ENCODE measurements at places on chromosomes 16 and 17.

- DNase-seq, result peak; percentile 69
Measured at GRCh38 chr17:33750943-33751701, 458.0 kb upstream of the ASIC2 start.

DNA sequence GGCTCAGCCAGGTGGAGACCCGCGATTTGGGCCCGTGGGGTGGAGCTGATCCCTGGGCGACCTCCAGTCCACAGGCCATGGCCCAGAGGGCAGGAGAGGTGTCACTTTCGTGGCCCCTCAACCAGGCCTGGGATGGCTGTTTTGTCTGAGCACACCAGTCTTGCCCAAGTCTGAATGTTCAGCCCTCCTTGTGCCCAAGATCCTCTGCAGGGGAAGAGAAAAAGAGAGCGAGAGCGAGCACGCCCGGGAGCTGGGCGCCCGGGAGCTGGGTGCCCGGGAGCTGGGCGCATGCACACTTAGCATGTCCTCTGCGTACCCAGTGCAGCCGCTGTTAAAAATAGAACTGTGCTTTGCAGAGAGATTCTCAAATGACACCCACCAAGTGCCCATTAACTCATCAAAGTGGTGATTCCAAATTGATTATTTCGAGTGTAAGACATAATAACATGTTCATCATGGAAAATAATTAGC lies 403.3 kb upstream of the TNRC6C start:
- no peak for DNase-seq

DNA sequence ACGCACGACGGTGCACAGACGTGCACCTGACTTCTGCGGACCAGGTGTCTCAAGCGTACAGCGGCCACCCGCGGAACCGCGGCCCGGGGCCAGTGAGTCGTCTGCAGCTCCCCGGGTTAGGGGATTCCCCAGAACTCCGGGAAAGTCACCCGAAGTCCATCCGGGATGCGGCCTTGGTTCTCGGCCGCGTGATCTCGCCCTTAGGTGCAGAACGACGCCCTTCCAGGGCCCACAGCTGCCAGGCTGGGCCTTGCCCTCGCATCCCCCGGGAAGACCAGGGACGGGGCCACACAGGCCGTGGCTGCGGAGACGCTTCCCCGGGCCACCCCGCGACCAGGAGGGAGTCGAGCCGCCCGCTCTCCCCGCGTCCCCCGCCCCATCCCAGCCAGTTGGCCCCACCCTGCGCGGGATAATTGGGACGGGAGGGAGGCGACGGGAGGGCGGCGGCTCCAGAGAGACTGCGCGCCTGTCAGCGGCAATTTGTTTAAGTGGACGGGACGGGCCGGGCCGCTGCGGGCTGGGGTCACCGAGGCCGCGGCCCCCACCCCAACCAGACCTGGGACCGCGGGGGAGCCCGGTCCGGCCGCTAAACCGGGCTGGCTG lies 3.6 kb upstream of the TBX2 start:
- no peak for DNase-seq

GRCh38 chr17:43841282-43841681 lies 5.7 kb upstream of the CD300LG start:
- DNase-seq, result no peak

GRCh38 chr16:10162981-10163380 lies 19.2 kb downstream of the GRIN2A start:
- no peak for DNase-seq

DNA sequence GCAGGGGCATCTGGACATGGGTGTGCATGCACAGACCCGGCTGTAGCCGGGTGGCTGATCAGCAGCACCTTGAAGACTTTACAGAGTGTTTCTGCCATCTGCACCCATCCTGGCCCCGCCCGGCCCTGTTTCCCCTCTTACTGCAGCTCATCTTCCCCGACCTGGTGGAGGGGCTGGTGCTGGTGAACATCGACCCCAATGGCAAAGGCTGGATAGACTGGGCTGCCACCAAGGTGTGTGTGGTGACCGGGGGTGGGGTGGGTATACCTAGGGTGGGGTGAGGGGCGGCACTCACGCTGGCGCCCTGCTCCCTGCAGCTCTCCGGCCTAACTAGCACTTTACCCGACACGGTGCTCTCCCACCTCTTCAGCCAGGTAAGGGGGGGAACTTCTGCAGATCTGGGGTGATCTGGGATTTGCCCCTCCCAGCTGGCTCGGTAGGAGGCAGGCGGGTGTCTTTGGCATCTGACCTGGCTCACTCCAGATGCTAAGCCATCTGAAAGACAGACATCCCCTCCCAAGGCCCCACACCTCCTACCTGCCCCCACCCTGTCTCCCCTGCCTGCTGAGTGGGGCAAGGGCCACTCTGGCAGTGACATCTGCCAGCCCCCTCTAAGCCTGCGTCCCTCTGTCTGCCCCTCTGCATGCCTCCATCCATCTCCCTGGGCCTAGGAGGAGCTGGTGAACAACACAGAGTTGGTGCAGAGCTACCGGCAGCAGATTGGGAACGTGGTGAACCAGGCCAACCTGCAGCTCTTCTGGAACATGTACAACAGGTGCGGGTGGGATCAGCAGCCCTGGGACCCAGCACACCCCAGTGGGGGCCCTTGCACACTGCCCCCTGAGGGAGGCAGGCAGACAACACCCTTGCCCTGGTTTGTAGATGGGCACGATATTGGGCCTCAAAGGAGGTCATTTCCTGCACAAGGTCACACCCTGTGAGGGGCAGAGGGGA lies 6.6 kb downstream of the NDRG4 start:
- DNase-seq, result no peak

DNA sequence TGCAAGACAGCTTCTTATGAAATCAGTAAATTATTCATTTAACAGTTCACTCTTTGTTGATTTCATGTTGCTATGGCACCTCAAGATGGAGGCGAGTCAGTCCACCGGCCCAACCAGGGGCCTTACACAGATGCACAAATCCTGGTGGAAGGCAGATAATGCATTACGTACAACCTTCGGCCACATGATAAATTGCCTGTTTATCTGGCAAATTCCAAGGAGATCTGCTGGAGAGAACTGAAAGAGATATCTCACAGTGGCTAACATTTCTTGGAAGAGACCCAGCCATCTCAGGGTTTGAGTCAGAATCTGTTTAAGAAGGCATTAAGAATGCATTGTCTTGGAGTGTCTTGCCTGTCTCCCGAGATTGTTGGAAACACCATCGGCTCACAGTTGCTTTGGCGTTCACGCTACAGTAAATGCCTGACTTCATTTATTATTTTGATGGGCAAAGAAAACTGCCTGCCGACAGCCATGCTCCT lies 225.6 kb downstream of the MSI2 start:
- no peak for DNase-seq

DNA sequence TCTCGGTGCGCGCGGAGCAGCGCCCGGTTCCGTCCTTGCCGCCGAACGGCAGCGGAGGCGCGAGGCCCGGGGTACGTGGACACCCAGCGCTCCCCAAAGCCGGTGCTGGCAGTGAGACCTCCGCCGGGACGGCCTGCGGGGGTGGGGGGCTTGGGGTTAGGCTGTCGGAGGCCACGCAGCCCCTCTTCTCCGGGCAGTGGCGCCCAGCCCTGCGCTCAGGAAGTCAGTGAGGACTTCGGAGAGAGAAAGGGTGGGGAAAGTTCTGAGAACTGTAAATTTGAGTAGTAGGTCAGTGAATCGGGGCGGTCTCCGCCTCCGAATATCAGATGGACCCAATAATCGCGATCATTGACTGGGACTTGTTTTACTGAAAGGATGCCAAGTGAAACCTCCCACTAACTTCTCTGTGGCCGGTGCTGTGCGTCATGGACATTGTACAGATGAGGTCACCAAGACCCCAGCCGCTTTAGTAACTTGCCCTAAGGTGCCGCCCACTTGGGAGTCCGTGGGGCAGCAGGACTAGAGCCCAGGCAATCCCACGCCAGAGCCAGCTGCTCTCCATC lies 468 bp downstream of the IL4R start:
- DNase-seq, result peak; percentile 74

DNA sequence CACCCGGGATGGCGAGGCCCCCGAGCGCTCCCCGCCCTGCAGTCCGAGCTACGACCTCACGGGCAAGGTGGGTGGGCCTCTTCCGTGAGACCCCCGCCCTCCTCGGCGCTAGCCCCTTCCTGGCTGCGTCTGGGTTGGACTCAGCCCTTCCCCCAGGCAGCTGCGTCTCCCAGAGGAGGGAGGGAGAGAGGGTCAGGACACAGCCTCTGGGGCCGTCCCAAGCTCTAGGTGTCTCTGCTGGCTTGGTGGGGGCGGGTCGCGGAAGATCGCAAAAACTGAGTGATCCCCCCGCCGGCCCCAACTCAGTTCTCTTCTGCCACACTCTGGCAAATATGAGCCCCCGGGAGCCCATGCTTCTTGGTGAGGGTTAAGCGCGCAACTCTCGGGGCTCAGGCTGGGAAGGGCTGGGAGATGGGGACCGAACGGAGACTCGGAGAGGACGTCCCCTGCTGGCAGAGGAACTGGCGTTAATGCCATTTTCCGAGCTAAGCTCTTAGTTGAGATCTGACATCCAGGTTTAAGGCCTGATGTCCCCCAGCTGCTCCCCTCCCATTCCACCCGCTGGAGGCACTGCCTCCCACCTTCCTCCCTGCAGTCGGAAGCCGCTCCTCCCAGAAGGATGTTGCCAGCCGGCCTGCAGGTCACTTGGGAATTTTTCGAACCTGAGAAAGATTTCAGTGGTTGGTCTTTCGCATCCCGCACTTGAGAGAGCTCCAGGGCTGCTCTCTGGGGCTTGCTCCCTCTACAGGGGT lies 419 bp downstream of the RAB37 start:
- peak; percentile 47 for DNase-seq

DNA sequence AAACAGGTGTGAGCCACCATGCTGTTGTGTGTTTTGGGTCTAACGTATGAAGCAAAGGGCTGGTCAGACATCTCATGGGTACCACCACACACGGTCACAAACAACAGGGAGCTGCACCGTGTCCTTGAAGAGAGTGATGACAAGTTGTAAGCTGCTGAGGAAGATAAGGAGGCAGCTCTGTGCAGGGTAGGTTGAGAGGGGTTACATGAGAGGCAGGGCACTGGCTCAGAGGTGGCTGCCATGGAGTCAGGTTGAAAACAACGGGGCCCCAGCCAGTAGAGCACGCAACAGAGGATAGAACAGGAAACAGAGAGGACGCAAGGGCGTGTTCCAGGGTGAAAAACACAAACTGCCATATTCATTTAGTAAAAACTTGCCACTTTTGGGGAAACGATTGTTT lies 52.2 kb downstream of the TRARG1 start:
- no peak for DNase-seq

- DNase-seq, result no peak
Measured at GRCh38 chr17:31859487-31860008, 504 bp upstream of the COPRS start.

GRCh38 chr17:33121756-33122155 lies 130.1 kb downstream of the SPACA3 start:
- no peak for DNase-seq

DNA sequence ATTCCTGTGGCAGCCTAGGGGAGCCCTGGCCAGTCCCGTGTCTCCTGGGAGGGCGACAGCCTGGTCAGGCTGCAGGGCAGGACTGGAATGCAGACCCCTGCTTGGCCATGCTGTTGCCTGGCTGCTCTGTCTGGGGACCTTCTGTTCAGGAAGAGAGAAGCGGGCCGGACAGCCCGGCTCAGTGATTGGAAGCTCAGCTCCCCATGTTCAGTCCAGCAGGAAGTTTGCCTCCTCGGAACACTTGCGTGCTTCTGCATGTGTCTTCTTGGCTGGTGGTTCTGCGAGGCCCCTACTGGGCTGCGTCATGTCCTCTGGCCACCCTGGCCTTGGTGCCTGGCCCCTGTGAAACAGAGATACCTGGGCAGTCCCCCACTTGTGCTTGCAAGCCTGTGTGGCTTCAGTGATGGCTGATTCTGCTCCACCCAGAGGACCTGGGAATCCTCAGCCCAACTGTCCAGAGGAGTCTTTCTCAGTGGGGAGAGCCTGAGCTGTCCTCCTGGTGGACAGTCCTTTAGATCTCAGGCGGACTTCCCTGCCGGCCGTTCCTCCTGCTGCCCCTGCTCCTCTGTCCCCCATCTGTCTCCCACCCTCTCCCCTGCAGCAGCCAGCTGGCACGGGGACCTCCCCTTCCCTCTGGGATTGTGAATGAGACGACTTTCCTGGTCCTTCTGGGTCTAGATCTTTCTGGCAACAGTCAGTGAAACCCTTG lies 279.5 kb downstream of the SEC14L1 start:
- no peak for DNase-seq

- DNase-seq, result no peak
Measured at GRCh38 chr16:83021746-83022145, 395.0 kb downstream of the CDH13 start.

DNA sequence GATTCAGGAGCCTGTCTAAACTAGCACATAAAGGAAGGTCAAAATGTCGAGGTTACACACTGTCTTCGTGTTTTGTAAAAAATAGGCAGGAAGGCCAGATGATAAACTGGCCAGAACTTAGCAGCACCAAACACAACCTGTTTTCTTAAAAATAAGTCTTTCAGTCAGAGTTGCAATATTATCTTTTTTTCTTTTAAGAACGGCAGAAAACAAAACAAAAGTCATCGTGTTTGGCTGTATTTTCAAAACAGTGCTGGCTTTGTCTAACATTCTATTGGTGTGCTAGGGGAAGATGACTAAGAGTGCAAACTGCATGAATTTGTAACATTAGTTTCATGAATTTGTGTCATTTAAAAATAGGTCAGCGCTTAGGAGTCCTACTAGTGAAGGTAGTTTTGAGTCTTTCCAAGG lies 5.3 kb downstream of the MAF start:
- no peak for DNase-seq

- no peak for DNase-seq
Measured at GRCh38 chr17:32161506-32162365, 19.4 kb downstream of the RHOT1 start.

GRCh38 chr17:81681672-81682071 lies 1.9 kb downstream of the ARL16 start:
- no peak for DNase-seq

DNA sequence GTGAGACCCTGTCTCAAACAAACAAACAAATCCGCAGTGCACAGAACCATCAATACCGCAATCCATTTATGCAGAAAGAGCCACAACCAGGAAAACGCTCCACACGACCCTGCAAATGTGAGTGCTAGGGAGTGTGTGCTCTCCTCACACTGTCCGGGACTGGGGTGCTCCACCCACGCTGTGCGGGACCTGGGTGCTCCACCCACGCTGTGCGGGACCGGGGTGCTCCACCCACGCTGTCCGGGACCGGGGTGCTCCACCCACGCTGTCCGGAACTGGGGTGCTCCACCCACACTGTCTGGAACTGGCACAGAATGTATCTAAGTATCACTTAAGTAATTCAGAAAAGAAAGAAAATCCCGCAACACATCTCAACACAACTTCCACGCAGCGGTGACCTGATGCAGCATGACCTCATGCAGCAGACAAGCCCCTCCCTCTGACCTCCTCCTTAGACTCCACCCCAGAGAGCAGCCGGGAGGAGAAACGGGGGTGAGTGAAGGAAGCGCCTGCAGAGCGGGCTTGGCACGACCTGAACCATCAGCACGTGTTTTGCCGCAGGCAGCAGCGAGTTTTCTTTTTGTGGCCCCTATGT lies 38.5 kb downstream of the ZNF276 start:
- DNase-seq, result no peak

- DNase-seq, result no peak
Measured at GRCh38 chr16:24896439-24896838, 50.7 kb downstream of the SLC5A11 start.

Data from stimulated activated CD4-positive, alpha-beta T cell treated with anti-CD3 and anti-CD28 coated beads, Interleukin-2, amount 100 ng/mL, for 24 hours (primary cell).